Cardiac muscle cell (in vitro differentiated cells and primary cell): ENCODE measurements at places on chromosomes 12 and 14.
A peak's percentile ranks its signal among the peaks of the same experiment; 100 is the strongest.

DNA sequence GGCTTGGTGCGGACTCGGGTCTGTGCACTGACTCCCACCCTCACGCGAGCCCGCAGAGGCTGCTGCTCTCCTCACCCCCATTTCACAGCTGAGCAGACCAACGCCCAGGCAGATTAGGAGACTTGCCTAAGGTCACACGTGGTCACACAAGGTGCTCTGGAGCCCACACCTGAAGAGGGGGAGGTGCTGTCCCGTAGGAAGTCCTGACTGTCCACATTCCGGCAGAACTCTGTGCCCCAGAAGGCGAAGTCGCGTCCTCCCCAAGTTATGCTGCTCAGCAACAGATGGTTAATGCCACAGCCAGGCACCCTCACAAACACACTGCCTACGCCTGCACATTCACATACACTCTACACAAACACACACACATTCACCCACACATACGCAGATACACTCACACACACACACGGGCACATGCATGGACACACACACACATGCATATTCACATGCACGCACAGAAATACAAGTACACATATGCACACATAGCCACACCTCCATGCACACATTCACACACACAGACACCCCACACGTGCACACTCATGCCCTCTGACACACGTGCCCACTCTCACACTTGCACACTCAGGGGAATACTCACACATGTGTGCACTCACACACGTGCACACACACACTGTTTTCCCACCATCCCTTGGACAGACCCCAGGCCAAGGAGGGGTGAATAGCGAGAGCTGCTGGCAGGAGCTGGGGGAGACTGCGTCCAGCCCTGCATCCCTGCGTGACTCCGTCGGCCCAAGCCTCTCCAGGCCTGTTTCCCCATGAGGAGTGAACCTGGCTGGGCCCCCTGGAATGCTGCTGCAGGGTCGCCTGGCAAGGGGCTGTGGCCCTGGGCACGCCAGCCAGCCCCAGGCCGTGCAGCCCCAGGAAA lies 4.1 kb downstream of the C14orf180 start:
- no peak for DNase-seq

DNA sequence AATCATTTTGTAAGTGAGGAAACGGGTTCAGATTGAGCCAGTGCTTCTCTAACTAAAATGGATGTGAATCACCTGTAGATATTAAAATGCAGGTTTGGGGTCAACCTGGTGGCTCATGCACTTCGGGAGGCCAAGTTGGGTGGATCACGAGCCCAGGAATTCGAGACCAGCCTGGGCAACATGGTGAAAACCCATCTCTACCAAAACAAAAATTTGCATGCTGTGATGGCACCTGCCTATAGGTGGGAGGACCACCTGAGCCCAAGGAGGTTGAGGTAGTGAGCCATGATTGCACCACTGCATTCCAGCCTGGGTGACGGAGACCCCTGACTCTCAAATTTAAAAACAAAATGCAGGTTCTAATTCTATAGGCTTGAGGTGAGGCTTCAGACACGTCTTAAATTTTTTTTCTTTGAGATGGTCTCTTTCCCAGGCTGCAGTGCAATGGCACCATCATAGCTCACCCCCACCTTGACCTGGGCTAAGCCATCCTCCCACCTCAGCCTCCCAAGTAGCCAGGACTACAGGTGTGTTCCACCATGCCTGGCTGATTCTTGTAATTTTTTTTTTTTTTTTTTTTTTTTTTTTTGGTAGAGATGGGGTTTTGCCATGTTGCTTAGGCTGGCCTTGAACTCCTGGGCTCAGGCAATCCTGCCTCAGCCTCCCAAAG lies 9.0 kb downstream of the TUBA1C start:
- DNase-seq = no peak

DNA sequence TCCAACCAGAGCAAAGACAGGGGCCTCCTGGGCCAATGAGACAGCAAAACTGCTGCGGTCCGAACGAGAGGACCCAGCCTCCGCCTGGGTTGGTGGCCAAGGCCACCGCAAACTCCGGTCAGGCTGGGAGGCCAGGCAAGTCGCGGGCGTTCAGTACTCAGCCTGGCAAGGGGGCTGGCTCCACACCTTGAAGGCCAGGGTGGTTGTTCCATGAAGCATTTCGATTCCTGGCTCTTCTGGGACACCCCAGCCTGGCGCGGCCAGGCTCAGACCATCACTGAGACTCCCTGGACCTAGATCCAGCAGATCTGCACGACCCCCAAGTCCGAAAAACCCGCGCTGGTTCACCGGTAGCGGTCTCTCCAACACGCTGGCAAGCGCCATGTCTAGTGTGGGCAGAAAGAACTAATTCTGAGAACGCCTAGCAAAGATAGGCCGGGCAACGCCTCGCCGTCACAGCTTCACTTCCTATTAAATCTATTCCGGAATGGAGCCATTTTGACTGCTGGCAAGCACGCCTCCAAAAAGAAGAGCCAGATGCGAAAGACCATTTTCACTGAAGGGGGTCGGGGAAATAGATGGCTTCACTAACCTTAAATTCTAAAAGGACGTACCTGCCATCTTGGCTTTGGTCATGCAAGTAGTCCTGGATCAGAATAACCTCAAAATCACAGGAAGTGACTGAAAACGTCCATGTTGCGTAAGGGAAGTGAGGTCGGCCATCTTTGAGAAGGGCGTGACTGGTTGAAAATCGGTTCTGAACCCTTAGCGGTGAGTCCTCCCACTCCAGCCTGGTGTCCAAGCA lies at the start of gene PSMB5:
Gene PSMB5 (minus strand): TSS at position 403 of the 805 bp plus-strand sequence. CDS start 19 bp downstream, at position 384.
- peak; percentile 96 for DNase-seq

DNA sequence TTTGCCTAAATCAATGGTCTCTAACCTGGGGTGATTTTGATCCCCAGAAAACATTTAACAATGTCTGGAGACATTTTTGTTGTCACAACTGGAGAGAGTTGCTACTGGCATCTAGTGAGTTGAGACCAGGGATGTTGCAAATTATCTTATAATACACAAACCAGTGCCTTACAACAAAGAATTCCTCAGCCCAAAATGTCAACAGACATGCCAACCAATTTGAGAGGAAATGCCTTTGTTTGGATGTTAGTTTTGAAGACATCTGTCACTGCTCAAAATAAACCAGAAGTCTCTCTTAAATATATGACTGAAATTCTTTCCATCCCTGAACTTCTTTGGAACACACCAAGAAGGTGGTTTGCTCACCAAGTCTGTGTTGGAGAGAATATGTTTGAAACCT lies 336.9 kb upstream of the ATP2B1 start:
- DNase-seq = no peak

- DNase-seq = no peak
These were observed 67.3 kb upstream of the EGLN3 start for GRCh38 chr14:34018125-34018524.

DNA sequence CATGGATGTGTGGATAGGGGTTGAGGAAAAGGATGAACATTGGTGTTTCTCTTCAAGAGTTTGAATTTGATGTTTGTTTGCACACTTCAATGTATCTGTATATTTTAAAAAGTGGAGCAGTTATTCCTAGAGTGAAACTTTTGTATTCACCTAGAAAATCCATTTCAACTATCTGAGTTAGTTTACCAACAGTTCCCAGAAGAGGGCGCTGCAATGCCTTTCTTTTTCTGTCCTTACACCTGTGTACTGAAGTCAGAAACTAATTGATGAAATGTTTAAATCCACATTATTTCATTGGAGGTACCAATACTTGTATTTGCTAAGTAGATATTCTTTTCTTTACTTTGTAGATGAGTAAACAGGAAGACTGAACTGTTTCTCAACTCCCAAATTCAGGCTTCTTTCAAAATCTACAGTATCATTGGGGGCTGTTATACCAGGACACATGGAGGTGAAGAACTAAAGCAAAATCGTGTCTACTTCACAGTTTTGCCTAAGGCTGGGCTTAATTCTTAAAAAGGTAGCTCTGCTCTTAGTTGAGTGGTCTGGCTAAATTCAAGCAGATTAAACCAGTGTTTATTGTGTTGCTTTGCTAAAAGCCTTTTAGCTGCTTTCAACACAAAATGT lies 26.6 kb upstream of the KLRB1 start:
- DNase-seq = peak; percentile 64

DNA sequence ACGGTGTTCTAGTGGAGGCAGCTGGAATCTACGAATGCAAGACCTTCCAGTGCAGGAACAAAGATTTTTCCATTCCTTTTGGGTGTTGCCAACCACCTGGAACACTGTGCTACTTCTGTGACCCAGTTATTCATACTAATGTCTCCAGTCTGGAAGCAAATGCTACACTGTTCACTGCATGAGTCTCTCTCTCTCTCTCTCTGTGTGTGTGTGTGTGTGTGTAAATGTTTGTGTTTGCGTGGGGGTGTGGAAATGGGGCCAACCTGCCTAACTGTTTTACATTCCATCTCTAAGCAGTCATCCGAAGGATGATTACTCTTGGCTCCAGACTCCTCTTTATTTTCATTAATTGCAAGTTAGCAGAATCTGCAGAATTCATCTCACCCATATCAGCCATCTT lies 29.9 kb upstream of the YBX3 start:
- DNase-seq = peak; percentile 41
